ENCODE measurements at places on chromosomes 2 and 18.

- no peak for DNase-seq
These were observed 239.8 kb downstream of the EN1 start for GRCh38 chr2:118607641-118608040.

GRCh38 chr2:16323126-16323520 lies 342.5 kb downstream of the CYRIA start:
- no peak for DNase-seq

GRCh38 chr18:72119082-72119481 lies 425.1 kb downstream of the CBLN2 start:
- DNase-seq, result no peak

DNA sequence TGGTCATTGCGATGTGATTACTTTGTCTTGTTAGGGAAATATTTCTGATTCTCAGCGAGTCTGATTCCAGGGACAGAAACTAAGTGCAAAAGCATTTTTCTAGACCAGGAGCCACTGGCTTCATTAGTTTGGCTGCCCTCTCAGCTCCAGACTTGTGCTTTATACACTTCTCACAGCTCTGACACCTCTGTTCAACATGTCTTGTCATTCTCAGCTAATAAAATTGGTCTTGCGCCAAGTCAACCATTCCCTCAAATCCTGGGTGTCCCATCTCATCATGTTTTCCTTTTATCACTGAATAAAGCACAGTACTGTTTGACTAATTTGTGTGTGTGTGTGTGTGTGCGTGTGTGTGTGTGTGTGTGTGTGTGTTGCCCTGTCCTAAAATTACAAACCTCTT lies 215.5 kb upstream of the EPHA4 start:
- DNase-seq, result no peak

- DNase-seq, result no peak
These were observed 229.6 kb upstream of the ID2 start for GRCh38 chr2:8452296-8452695.

Measured in substantia nigra (tissue), 51 donors.